ENCODE measurements at places on chromosomes 11 and 22. TPM values are rescaled to one million over a fixed set of nuclear protein-coding genes. Genes with fewer than 3 reads are reported as not detected.

GRCh38 chr22:24875862-24876506 lies 70.0 kb downstream of the SGSM1 start:
- DNase-seq, result peak; percentile 40

GRCh38 chr22:45218976-45219375 lies 21.7 kb downstream of the KIAA0930 start:
- DNase-seq, result no peak

Gene MPZL3
- total RNA-seq, result 0.32 TPM

DNA sequence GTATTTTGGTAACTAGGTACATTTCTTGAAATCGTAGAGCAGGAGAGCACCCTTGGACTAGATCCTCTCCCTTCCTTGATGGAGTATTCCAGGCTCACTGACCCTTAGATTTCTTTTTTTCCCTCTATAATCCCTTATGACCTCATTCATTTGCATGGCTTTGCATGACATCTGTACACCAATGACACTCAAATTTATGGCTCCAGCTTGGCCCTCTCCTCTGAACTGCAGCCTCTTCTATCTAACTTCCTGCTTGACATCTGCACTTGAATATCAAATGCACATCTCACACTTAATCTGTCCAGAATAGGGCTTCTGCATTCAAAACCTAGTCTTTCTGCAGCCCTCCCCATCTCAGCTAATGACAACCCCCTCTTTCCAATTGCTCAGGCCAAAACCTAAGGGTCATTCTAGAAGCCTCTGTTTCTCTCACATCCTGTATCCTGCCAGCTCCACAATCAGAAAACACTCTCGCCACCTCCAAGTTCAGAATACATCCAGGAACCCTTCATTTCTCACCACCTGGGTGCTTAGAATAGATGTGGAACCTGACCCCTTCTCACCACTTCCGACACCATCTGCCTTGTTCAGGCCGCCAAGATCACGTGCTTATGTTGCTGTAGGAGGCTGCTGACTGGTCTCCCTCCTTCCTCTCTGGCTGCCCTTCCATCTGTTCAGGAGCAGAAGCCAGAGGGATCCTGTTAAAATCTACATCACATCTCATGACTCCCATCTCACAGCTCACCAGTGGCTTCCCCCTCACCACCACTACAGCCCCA lies 138.9 kb upstream of the MTNR1B start:
- DNase-seq, result no peak

Gene FOLR3
- 0.64 TPM for total RNA-seq

DNA sequence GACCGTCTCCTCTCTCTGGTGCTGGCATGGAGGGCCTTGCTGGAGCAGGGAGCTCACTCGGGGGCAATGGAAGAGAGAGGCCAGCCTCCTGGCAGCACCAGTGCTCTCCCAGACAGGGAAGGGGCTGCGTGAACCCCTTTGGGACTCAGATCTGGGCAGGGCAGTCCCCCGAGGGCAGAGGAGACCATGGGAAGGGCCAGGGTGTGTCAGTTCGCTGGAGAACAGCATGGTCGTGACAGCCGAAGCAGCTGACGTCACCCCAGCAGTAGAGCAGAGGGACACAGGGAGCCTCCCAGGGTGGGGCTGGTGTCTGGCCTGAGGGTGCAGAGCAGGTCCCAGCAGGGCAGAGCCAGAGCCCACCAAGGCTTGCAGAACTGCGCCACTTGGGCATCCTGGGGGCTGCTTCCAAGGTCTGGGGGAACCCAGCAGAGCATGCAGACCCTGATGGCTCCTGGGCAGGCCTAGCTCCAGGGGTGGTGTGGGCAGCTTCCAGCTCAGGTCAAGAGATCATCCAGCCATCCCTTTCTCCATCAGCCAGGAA lies 71.0 kb upstream of the KCNQ1OT1 start:
- no peak for DNase-seq

Gene SEPTIN3
- under 0.01 TPM for total RNA-seq

GRCh38 chr22:39503630-39504029 lies 1.5 kb downstream of the MIEF1 start:
- DNase-seq, result no peak

- no peak for DNase-seq
Measured at GRCh38 chr22:36797374-36797773, 19.5 kb downstream of the PVALB start.

DNA sequence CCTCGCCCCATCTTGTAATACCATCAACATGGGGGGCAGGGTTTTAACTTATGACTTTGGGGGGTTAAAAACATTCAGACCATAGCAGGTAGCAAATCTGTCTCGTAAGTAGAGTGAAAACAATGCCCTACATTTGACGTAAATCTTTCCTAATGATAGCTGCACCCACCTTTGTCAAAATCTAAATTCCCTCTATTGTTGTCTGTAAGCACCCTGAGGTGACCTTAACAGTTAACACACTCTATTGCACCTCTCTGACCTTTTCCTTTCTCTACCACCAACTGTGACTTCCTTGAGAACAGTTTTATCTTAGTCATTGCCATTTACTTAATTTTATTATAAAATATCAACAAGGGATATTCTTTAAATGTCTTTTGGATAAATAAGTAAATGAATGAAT lies 1024.9 kb upstream of the CNTN5 start:
- DNase-seq, result no peak

GRCh38 chr11:104700609-104701008 lies 197.7 kb downstream of the CASP12 start:
- DNase-seq, result peak; percentile 51

- DNase-seq, result no peak
Measured at GRCh38 chr11:131198161-131199014, 172.0 kb upstream of the NTM start.

Gene HIKESHI
- total RNA-seq, result 101 TPM

DNA sequence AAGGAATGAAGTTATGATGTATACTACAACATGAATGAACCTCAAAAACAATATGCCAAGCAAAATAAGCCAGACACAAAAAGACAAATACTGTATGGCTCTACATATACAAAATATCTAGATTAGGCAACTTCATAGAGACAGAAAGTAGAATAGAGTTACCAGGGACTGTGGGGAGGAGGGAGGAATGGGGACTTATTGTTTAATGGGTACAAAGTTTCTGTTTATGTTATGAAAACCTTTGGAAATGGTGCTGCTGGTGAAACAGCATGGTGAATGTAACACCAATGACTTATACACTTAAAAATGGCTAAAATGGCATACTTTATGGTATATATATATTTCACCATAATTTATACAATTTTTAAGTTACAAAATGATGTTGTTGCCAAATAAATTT lies 4.1 kb downstream of the AQP11 start:
- DNase-seq, result no peak

- DNase-seq, result no peak
Measured at GRCh38 chr22:42548597-42549330, 5.0 kb upstream of the SERHL2 start.

Gene RGL4
- total RNA-seq, result not detected

- no peak for DNase-seq
Measured at GRCh38 chr11:125451400-125452124, 44.5 kb downstream of the FEZ1 start.

Gene FGF3
- not detected for total RNA-seq

GRCh38 chr22:33520904-33521780 lies 399.1 kb downstream of the LARGE1 start:
- DNase-seq, result no peak

DNA sequence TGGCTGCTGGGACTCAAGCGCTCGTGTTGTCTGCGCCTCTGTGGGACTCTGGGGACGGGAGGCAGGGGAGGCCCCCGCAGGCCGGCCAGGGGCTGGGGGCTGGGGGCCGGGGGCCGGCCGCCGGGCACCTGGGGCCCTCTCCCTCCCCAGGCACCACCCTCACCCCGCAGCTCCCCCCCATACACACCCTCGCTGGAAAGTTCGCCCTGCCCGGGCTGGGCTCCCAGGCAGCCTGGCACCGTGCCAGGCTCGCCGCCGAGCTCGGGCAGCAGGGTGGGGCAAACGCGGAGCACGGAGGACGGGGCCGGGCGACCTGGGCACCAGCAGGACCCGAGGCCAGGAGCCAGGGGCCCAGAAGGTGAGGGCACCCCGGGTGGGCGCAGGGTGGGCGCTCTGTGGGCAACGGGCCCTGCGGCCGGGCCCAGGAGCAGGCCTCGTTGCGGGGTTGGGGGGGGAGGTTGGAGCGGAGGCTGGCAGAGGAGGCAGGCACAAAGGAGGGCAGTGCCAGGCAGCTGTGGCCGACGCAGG lies 76.7 kb upstream of the WNT7B start:
- peak; percentile 70 for DNase-seq

Gene MYRF
- 2.6 TPM for total RNA-seq

GRCh38 chr11:76523147-76523546 lies 78.3 kb downstream of the EMSY start:
- no peak for DNase-seq

- peak; percentile 71 for DNase-seq
Measured at GRCh38 chr11:95692526-95693260, 96.9 kb downstream of the FAM76B start.

Gene GALNT18
- total RNA-seq, result 5.2 TPM

GRCh38 chr11:2559527-2560311 lies 114.9 kb downstream of the KCNQ1 start:
- no peak for DNase-seq

Gene SLC25A45
- 1.7 TPM for total RNA-seq

DNA sequence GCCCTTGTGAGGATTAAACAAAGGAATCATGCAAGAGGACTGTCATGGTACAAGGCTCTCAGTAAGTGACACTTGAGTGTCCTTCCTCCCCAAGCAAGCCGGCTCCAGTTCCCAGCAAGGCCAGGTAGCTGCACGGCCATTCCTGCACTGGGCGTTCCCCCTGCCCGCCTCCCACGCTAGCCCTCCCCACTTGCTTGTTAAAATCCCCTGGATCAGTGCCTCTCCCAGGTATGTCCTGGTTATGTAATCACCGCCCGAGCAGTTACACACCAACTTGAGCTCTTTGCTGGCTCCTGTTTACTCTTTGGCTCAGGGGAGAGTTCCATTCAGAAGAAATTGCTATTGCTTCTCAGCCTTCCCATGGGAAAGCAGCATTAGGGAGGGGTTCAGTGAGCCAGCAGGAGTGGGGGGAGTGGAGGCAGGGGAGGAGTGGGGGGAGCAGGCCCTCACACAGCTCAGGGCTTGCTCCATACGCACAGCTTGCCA lies 19.4 kb upstream of the MYEOV start:
- no peak for DNase-seq

Gene RAB30
- total RNA-seq, result 12.5 TPM

- DNase-seq, result no peak
Measured at GRCh38 chr11:37643968-37644367, 1045.9 kb upstream of the RAG2 start.

DNA sequence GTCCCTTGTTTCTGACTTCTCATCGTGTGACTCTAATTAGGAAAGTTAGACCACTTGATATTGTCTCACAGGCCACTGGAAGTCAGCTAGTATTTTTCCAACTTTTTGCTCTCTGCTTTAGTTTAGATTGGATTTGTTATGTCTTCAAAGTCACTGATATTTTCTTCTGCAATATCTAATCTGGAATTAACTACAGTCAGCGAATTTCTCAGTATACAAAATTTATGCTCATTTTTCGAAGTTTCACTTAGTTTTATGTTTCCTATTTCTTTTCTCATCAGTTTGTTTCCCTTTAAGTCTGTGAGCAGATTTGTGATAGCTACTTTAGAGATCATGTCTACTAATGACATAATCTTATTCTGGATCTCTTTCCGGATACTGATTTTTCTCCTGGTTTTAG lies 1027.2 kb upstream of the CNTN5 start:
- no peak for DNase-seq

Gene LDHAL6A
- total RNA-seq, result not detected

Gene DBX1
- not detected for total RNA-seq
